DMS79 (cell line): ENCODE measurements at places on chromosomes 13 and 19.

- no peak for DNase-seq
These were observed 11.3 kb upstream of the FOSB start for GRCh38 chr19:45456500-45456815.

DNA sequence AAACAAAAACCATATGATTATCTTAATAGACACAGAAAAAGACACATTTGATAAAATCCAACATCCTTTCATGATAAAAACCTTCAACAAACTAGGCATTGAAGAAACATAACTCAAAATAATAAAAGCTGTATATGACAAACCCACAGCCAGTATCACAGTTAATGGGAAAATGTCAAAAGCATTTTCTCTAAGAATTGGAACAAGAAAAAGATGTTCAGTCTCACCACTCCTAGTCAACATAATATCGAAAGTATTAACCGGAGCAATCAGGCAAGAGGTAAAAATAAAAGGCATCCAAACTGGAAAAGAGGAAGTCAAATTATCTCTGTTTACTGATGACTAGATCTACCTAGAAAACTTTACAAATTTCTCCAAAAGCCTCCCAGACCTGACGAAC lies 684.2 kb upstream of the SPRY2 start:
- no peak for DNase-seq

GRCh38 chr19:3250675-3251074 lies 26.2 kb downstream of the CELF5 start:
- no peak for DNase-seq

- DNase-seq, result no peak
These were observed 20.1 kb upstream of the RXFP2 start for GRCh38 chr13:31719214-31719613.

GRCh38 chr13:106709522-106709921 lies 141.6 kb upstream of the ARGLU1 start:
- DNase-seq, result no peak

DNA sequence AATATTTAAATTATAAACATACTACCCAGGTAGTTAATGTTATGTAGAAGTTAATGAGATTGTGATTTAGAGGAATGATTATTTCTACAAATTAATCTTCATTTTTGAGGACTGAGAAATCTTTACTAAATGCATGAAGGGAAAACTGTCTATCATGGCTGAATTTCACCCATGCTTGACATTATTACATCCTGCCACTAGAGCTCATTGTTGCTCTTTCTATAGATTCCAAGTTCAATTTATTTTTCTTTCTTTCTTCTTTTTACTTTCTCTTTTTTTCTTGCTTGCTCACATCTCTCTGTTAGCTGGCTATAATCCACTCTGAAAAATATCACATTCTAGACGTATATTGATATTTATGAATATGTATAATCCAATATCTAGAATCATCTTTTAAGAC lies 505.0 kb upstream of the KLHL1 start:
- no peak for DNase-seq

DNA sequence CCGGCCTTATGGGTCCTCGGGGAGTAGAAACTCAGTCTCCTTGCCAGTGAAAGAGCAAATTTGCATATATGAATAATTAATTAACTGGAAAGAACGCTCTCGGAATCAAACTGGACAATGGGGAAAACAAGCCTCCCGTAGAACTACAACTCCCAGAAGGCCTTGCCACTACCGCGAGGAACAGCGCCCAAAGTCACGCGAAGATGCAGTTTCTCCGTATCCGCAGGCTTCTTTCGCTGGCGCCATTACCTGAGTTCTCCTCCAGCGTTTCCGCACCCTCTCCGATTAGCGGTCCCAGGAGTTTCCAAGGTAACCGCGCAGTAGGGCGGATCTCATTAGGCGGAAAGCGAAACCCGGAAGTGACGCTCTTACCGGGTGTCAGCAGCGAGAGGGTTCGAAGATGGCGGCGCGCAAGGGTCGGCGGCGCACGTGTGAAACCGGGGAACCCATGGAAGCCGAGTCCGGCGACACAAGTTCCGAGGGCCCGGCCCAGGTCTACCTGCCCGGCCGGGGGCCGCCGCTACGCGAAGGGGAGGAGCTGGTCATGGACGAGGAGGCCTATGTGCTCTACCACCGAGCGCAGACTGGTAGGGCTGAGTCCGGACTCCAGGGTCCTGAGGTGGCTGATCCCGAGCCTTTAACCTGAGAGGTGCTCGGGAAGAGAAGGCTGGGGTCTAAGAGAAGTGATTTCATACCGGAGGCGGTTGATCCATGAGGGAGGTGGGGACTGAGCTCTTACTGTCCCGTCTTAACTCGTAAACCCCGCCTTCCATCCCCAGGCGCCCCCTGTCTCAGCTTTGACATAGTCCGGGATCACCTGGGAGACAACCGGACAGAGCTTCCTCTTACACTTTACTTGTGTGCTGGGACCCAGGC lies at the start of gene GRWD1:
Gene GRWD1, plus strand, starts transcription at position 378 of the 876 bp plus-strand sequence. Its CDS starts 23 bp downstream, at position 401.
- DNase-seq, result peak; percentile 98

DNA sequence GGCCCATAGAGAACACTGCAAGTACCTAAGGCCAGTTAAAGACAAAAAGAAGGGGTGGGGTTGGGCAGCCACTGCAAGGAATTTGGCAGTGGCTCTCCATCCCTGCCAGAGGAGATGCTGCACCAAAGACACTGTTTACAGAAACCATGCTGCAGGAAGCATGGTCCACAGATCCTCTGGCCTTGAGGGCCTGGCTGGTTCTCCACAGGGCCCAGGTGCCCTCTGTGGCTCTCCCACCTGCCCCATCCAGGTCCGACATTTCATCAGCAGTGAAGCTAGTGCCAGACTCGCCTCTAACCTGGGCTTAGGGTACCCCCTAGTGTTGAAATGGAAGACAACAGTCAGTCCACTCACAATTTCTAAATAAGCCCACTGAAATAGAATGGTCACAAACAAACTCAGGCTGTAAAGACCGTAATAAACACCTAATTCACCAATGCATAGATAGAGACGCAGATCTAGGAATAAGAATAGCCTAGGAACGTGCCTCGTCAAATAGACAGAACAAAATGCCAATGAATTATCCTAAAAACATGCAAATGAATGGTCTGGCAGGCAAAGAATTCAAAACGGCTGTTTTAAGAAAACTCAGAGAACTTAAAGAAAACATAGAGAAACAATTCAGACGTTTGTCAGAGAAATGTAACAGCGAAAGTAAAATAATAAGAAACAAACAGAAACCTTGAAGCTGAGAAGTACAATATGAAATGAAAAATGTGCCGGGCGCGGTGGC lies 23.3 kb downstream of the LYPD4 start:
- peak; percentile 63 for DNase-seq

GRCh38 chr19:30888937-30889336 lies 460.3 kb downstream of the TSHZ3 start:
- no peak for DNase-seq
